Thoracic aorta endothelial cell (primary cell): ENCODE measurements at places on chromosomes 7 and 10. TPM values are rescaled to one million over a fixed set of nuclear protein-coding genes. Genes with fewer than 3 reads are reported as not detected.

The SFTPA1 gene
- not detected in 2 replicates for total RNA-seq

The LOXL4 gene
- 1.2 and 1.6 TPM in 2 replicates for total RNA-seq

The DMBT1 gene
- not detected in 2 replicates for total RNA-seq

The NEUROD6 gene
- total RNA-seq = not detected in 2 replicates

The MSMB gene
- not detected in 2 replicates for total RNA-seq

The CYP2C19 gene
- total RNA-seq = not detected in 2 replicates

The TWNK gene
- 7.6 and 9.2 TPM in 2 replicates for total RNA-seq

The CPXM2 gene
- total RNA-seq = 4.7 and 13.5 TPM in 2 replicates

The CNPY1 gene
- not detected in 2 replicates for total RNA-seq

The C10orf143 gene
- 0.57 TPM in 1 of 2 replicates, not detected in the other for total RNA-seq

The PCDH15 gene
- not detected in 2 replicates for total RNA-seq

The PON1 gene
- not detected in 2 replicates for total RNA-seq

The TMEM273 gene
- 4.7 and 4.8 TPM in 2 replicates for total RNA-seq

The A1CF gene
- total RNA-seq = not detected in 2 replicates

The ELFN1 gene
- 0.53 and 0.86 TPM in 2 replicates for total RNA-seq

The GNGT1 gene
- total RNA-seq = not detected in 2 replicates

The RBP3 gene
- total RNA-seq = not detected in 2 replicates

The SH3PXD2A gene
- total RNA-seq = 8.5 and 8.8 TPM in 2 replicates

The ZKSCAN5 gene
- 13.6 and 14.8 TPM in 2 replicates for total RNA-seq

The SLC16A9 gene
- total RNA-seq = 1.5 and 9.6 TPM in 2 replicates

The TAC1 gene
- total RNA-seq = not detected in 2 replicates

The ZNF655 gene
- 21.4 and 24.3 TPM in 2 replicates for total RNA-seq

The ANK3 gene
- total RNA-seq = 9.2 and 35.2 TPM in 2 replicates

The TMEM229A gene
- not detected in 2 replicates for total RNA-seq

The FEZF1 gene
- not detected in 2 replicates for total RNA-seq

The ZNF22 gene
- 56.3 and 56.8 TPM in 2 replicates for total RNA-seq

The LRRC61 gene
- 0.13 and 0.36 TPM in 2 replicates for total RNA-seq

The PAPOLB gene
- 0.22 and 0.27 TPM in 2 replicates for total RNA-seq

The GARIN1A gene
- 0.36 and 0.53 TPM in 2 replicates for total RNA-seq

The TUBAL3 gene
- total RNA-seq = 0.57 and 0.66 TPM in 2 replicates

The CCDC172 gene
- total RNA-seq = not detected in 2 replicates

The AGAP5 gene
- 2.4 and 6.0 TPM in 2 replicates for total RNA-seq

The MBL2 gene
- not detected in 2 replicates for total RNA-seq

The SFRP4 gene
- total RNA-seq = not detected in 2 replicates

The SSC4D gene
- 0.13 and 0.14 TPM in 2 replicates for total RNA-seq
